ENCODE measurements at places on chromosomes 5 and 9.

DNA sequence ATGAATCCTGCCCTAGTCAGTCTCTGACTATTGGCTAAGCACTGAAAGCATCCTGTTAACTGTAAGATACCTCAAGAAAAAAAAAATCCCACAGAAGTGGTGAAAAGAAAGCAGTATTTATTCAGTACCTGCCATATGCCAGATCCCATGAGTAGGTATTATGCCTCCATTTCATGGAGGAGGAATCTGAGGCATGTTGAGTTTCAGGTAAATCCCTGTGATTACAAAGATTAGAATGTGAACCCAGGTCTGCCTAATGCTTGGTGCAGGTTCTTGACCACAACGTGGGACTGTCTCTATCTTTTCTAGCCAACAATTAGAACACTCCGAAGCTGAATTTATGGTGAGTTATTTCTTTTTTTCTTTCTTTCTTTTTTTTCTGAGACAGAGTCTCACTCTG is 30.9 kb downstream of the SH3RF2 start:
- no peak overlapping the region for H3K27ac ChIP-seq
- no peak overlapping the region for H3K4me3 ChIP-seq

DNA sequence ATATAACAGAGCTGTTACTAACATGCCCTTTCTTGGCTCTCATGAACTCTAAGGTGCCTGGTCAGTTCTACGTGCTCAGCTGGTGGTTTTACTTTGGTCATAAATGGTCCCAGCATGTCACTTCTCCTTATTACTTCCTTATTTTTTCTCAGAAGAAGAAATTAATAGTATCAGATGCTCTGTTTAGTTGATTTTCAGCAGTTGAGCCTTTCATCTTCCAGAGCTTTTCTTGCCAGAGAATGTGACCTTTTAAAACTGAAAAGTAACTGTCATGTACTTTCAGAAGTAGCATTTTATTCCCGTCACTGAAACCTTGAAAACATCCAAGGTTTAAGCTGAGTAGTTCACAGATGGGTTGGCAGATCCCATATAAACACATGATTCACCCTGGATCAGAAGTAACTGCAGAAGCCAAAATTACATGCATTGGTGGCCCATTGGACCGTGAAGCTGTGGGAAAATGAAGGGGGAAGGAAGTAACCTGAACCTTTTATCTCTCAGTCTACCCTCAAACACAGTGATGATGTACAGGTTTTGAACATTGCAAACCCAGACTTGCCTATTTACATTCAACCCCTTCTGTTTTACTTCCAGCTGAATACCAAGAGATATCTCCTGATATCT is 50.5 kb downstream of the HACD4 start:
- DNase-seq: no peak
- H3K4me3 ChIP-seq: no peak overlapping the region
- H3K27me3 ChIP-seq: no peaks in the 10 kb centered on the region
- H3K4me1 ChIP-seq: peaks cover 2% of the 10 kb centered on the region
- H3K27ac ChIP-seq: no peak overlapping the region

DNA sequence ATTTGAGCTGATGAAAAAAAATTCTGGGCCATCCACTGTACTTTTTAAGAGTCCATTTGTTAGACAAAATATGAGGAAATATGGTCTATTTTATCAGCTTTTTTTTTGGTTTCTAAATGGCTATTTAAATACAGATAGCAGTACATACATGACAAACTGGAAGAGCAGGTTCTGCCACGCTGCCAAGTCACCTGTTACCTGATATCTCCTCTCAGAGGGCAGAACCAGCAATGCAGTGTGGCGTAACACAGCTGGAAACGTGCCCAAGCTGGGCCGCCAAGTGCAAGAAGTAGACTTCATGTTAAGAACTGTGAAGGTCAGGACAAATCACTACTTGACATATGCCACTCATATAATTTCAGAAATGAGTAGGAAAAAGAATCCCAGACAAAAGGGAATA is 8.1 kb downstream of the MCIDAS start:
- H3K4me1 ChIP-seq: peaks cover 24% of the 10 kb centered on the region
- no peak overlapping the region for H3K4me3 ChIP-seq
- no peak overlapping the region for H3K27ac ChIP-seq

GRCh38 chr5:147393874-147394672 is 115.8 kb downstream of the DPYSL3 start:
- no peaks in the 10 kb centered on the region for H3K36me3 ChIP-seq
- H3K4me3 ChIP-seq: no peak overlapping the region
- H3K27ac ChIP-seq: no peak overlapping the region
- DNase-seq: no peak

DNA sequence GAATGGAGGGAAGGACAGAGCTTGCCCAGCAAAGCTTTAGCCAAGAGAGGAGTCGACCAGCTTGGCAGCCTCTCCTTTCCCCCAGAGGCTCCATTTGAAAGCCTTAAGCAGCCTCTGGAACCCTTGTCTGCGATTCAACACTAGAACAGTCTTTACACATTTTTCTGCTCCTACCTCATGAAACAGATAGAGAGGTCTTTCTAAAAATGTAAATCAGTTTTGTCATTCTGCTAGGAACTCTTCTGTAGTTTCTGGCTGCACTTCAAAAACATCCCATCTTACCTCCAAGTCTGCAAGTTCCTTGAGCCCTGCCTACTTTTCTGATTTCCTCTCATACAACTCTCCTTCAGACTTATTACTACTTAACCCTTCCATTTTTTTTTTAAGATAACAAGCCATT is 70.1 kb downstream of the PDE4D start:
- no peaks in the 10 kb centered on the region for H3K4me1 ChIP-seq
- DNase-seq: no peak
- H3K27me3 ChIP-seq: peaks cover 13% of the 10 kb centered on the region
- H3K27ac ChIP-seq: no peak overlapping the region
- no peak overlapping the region for H3K4me3 ChIP-seq
- no peaks in the 10 kb centered on the region for H3K36me3 ChIP-seq
